ENCODE measurements at places on chromosomes 6 and 20.

DNA sequence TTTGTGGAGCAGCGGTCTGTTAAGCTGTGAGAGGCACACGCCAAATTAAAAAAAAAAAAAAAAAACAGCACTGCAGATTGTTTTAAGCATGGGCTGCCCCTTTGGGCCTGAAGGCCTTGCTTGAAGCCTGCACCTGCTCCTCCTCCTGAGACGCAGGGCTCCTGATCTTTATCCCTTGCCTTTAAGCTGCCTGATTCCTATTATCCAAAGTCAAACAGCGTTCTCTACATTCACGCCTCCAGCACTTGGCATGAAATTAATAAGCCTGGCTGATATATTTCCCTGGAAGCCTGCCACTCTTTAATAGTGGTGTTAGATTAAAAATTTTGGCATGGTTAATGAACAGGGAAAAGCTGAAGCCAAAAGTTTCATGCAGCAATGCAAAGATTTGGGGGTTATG lies 163.9 kb downstream of the FAXC start:
- H3K4me3 ChIP-seq: no peak overlapping the region
- H3K27me3 ChIP-seq: no peaks in the 10 kb centered on the region
- no peak for DNase-seq
- H3K36me3 ChIP-seq: peaks cover 6% of the 10 kb centered on the region
- no peak overlapping the region for H3K27ac ChIP-seq

GRCh38 chr6:42313941-42314570 lies 96.4 kb upstream of the MRPS10 start:
- no peak for DNase-seq
- H3K4me3 ChIP-seq: peak overlapping the region; percentile 69
- peaks cover 70% of the 10 kb centered on the region for H3K4me1 ChIP-seq

DNA sequence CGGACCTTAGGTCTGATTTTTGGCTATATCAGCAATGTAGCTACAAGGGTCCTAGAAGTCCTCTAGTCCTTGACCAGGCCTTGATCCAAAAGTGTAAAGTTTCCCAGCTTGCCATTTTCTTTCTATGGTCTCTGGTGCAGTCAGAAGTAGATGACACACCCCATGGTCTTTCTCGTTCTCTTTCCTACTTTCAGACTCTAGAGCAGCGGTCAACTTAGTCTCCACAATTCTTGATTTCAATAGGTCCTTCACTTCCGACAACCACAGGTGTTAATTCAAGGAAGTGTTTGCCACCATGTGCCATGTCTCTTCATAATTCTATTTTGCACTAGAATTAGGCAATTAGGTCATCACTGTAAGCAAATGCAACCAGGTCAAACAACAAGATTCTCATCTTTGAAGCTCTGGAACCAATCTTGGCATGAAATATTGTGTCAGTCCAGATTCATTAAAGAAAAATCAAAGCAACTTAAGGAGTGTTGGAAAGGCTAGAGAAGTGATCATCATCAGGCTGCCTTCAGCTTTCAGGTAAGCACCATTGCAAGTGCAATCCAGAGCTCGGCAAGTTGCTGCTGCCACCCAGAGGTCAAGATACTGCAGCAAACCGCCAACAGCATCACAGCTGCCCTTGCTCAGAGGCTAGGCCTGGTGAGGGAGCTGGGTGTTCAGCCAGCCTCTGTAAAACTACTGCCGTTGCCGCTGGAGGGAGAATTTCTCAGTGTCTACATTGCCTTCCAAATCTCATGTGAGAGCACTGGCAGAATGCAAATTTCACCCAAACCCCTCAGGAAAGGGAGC lies 5.6 kb upstream of the SYNE1 start:
- H3K36me3 ChIP-seq: no peaks in the 10 kb centered on the region
- no peak overlapping the region for H3K27ac ChIP-seq
- H3K4me3 ChIP-seq: no peak overlapping the region
- peaks cover 30% of the 10 kb centered on the region for H3K27me3 ChIP-seq
- peaks cover 21% of the 10 kb centered on the region for H3K4me1 ChIP-seq
- DNase-seq: peak; percentile 78

GRCh38 chr20:46488451-46488850 lies 24.9 kb downstream of the ZNF334 start:
- no peak overlapping the region for H3K27ac ChIP-seq
- H3K36me3 ChIP-seq: no peaks in the 10 kb centered on the region
- H3K4me3 ChIP-seq: no peak overlapping the region
- no peaks in the 10 kb centered on the region for H3K4me1 ChIP-seq

GRCh38 chr6:164214066-164214465 lies 799.5 kb downstream of the QKI start:
- H3K36me3 ChIP-seq: no peaks in the 10 kb centered on the region
- H3K4me3 ChIP-seq: no peak overlapping the region
- H3K27ac ChIP-seq: no peak overlapping the region
- DNase-seq: no peak

Data from natural killer cell treated with Interleukin-12 subunit alpha and Interleukin-12 subunit beta and Interleukin-15 and Interleukin-18, amount 100 ng/mL, for 72 hours (primary cell).